Neural progenitor cell (in vitro differentiated cells): ENCODE measurements at places on chromosomes 2 and 18. TPM values are rescaled to one million over a fixed set of nuclear protein-coding genes. Genes with fewer than 3 reads are reported as not detected.

DNA sequence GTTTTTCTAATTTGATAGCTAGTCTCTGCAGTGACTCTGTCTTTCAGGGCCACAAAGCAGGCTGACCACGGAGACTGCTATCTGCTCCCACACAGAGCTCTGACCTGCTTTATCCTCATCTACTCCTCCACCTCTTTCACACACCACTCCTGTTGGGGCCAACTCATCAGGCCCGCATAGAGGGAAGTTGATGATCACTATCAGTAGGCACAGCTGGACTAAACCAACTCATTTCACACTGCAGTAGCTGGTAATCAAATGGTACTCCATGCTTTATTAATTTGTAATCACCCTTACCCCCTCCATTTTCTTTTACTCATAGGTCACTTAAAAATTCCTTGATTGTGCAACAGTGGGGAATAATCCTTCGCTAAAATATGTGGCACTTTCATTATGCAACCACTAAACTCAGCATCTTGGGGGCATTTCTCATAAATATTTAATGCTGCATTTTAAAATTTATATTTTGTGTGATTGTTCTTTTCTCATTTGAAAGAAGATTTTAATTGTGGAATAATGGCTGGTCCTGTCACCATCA lies 249.8 kb upstream of the GCFC2 start:
- no peaks in the 10 kb centered on the region for H3K36me3 ChIP-seq
- no peaks in the 10 kb centered on the region for H3K27me3 ChIP-seq
- no peak for DNase-seq

DNA sequence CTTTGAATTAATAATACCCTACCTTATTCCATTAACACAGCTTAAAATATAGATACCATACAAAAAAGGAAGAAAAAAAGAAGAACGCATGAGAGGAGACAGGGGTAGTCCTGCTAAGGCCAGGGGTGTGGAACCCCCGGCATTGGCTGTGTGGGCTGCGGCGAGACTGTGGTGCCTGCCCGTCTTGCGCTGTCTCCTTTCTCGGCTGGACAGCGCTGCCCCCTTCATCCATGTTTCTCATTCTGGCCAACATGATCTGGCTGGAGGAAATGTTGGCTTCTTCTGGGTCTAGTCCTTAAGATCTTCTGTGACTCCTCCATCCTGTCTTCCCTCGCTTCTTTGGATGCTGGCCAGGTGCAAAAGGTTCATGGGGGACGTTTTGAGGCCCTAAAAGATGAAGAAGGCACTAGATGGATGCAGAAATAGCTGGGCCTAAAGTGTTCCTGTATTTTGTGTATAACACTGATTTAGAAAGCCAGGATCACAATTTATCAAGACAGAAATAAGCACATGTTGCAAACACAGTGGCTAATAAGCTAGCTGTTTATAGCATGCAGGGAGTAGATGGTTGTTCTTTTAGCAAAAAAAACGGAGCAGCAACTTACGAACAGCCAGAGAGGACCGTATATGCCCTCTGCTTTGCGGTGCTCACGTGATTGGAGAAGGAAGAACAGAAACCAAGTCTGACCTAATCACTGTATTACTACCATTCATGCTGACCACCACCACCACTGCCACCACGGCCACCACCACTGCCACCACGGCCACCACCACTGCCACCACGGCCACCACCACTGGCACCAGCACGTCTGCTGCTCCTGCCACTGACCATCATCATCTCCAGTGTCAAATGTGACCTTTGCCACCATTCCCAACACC lies 71.7 kb upstream of the ASB18 start:
- no peak for DNase-seq
- H3K27me3 ChIP-seq: no peaks in the 10 kb centered on the region
- H3K4me1 ChIP-seq: peaks cover 11% of the 10 kb centered on the region
- H3K27ac ChIP-seq: no peak overlapping the region

The PLCL1 gene
- total RNA-seq: 0.28 and 0.41 TPM in 2 replicates

DNA sequence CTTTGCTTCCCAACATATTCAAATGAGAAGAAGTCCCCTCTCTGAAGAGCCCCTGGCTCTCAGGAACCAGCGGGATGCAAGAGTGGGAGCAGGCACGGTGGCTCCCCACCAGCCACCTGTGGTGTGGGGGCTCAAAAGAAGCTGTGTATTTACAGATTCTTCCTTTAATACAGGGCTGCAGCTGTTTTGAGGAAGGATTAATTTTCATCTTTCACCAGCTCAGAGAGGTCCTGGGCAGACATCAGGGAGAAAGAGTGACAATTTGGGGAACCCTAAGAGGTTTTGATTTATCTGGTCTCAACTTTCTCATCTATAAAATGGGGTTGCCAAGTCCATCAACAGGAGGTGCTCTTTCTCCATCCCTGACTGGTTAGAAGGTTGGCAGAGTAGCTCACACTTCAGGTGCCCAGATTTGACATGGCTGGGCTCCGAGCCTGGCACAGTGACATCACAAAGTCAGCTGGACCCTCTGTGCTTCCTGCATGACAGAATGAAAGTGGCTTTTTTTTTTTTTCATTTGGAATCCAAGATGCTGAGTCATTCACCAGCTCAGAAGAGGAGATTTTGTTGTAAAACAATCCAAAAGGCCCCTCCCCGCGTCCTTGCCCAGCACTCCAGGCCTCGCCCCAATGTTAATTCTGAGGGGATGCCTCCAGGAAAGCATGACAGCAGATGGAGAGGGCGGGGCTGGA lies 15.5 kb upstream of the SIX2 start:
- no peaks in the 10 kb centered on the region for H3K4me1 ChIP-seq
- no peak overlapping the region for H3K4me3 ChIP-seq
- no peak for DNase-seq
- no peak overlapping the region for H3K27ac ChIP-seq
- no peaks in the 10 kb centered on the region for H3K27me3 ChIP-seq

- H3K27ac ChIP-seq: no peak overlapping the region
- no peak for DNase-seq
- no peaks in the 10 kb centered on the region for H3K36me3 ChIP-seq
- H3K4me1 ChIP-seq: peaks cover 7% of the 10 kb centered on the region
- H3K27me3 ChIP-seq: no peaks in the 10 kb centered on the region
Observed at GRCh38 chr2:29613792-29614266, 307.6 kb downstream of the ALK start.

DNA sequence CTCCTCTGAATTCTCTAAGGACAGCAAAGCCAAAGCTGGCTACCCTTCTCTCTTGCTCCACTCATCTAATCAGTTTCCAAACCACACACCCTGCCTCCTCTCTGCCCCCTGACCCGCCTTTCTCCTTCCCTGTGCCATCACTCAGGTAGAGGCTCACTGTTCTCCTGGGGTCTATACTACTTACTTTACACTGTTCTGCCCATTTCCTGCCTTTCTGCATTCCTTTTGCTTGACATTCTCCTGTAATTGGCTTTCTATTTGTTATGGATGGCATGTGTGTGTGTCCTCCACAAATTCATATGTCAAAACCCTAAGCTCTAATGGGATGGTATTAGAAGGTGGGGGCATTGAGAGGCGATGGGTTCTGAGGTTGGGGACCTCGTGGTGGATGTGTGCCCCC lies 675.2 kb upstream of the ID2 start:
- no peak overlapping the region for H3K4me3 ChIP-seq
- H3K27ac ChIP-seq: no peak overlapping the region
- no peak for DNase-seq
- no peaks in the 10 kb centered on the region for H3K36me3 ChIP-seq
- no peaks in the 10 kb centered on the region for H3K4me1 ChIP-seq

The STRN gene
- total RNA-seq: 12.8 and 20.9 TPM in 2 replicates

GRCh38 chr2:2572393-2573204 lies 241.5 kb upstream of the MYT1L start:
- H3K36me3 ChIP-seq: no peaks in the 10 kb centered on the region
- H3K27me3 ChIP-seq: no peaks in the 10 kb centered on the region
- no peaks in the 10 kb centered on the region for H3K4me1 ChIP-seq

DNA sequence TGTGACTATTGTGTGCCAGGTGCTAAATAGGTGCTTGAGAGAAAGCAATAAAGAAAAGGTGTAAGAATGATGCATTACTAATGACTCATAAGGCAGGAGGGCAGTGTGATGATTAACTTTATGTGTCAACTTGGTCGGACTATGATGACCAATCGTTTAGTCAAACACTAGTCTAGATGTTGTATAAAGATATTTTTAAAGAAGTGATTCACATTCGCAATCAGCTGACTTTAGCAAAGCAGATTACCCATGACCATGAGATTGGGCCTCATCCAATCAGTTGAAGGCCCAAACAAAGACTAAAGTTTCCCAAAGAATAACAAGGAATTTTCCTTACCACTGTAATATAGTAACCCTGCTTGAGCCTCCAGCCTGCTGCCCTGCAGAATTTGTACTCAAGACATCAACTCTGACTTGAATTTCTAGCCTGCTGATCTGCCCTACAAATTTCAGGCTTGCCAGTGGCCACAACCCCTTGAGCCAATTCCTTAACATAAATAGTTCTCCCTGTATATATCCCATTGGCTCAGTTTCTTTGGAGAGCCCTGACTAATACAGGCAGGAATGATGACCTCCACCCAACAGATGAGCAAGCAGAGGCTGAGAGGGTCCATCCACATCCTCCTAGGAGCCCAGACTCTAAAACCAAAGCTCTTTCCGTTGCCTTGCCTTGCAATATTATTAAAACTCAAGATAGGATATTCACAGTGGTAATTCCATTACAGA lies 132.6 kb downstream of the ACTR3 start:
- no peaks in the 10 kb centered on the region for H3K27me3 ChIP-seq
- H3K36me3 ChIP-seq: no peaks in the 10 kb centered on the region
- no peak overlapping the region for H3K27ac ChIP-seq
- H3K4me1 ChIP-seq: no peaks in the 10 kb centered on the region
- no peak for DNase-seq
- no peak overlapping the region for H3K4me3 ChIP-seq

GRCh38 chr2:7373156-7373555 lies 455.9 kb downstream of the RNF144A start:
- no peaks in the 10 kb centered on the region for H3K4me1 ChIP-seq
- no peak for DNase-seq
- no peak overlapping the region for H3K27ac ChIP-seq

- no peaks in the 10 kb centered on the region for H3K36me3 ChIP-seq
- H3K4me3 ChIP-seq: peak within 1 kb of the TSS; percentile 72
Observed at GRCh38 chr2:101387151-101387834, at the start of gene CREG2. Gene CREG2, minus strand, starts transcription at chr2:101387503. Its CDS starts 46 bp downstream, at chr2:101387457.

DNA sequence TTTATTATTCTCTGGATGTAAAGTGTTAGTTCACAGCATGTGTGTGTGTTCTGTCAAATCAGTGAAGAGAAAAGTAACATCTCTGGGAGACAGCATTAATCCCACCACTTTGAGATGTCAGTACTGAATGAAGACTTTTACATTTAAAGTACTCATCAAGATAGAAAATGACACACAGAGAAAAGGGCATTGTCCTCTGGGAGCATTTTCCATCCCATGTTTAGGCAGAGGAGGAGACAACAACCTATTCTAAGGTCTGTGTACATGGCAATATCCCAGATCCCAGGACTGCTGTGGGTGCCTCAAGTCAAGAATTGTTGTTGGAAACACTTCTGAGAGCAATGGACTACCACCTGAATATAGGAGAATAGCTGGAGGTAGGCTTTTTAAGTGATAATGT lies 201.5 kb downstream of the PPP1R1C start:
- no peak overlapping the region for H3K4me3 ChIP-seq
- no peaks in the 10 kb centered on the region for H3K4me1 ChIP-seq

DNA sequence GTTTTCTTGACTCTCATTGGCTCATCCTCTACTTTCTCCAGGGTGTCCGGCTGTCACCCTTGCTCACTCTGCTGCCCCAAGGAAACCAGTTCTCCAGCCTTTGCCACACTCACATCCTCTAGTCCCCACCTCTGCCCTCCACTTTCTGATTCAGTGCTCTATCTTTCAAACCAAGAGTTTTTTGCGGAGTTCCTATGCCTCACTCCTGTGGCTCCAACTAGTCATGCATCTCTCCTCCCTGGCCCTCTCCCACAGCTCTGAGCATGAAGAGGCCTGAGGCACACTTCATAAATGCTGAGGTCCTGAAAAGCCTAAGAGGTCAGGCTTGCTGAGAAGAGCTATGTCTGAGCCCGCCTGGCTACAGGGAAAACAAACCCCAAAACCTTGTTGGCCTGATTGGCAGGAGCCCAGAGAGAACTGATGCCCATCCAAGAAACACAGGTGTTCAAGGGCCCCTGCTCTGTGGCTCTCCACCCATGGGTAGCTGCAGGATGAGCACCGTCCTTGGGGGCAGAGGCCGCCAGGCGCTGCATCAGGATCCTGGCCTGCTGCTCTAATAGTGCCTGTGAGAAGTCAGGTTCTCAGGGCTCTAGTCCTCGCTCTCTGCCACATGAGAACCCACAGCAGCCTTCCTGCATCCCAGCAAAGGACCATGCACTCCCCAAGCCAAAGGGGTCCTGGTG lies 42.1 kb downstream of the HS1BP3 start:
- no peaks in the 10 kb centered on the region for H3K36me3 ChIP-seq
- H3K4me3 ChIP-seq: no peak overlapping the region
- H3K4me1 ChIP-seq: peaks cover 5% of the 10 kb centered on the region

DNA sequence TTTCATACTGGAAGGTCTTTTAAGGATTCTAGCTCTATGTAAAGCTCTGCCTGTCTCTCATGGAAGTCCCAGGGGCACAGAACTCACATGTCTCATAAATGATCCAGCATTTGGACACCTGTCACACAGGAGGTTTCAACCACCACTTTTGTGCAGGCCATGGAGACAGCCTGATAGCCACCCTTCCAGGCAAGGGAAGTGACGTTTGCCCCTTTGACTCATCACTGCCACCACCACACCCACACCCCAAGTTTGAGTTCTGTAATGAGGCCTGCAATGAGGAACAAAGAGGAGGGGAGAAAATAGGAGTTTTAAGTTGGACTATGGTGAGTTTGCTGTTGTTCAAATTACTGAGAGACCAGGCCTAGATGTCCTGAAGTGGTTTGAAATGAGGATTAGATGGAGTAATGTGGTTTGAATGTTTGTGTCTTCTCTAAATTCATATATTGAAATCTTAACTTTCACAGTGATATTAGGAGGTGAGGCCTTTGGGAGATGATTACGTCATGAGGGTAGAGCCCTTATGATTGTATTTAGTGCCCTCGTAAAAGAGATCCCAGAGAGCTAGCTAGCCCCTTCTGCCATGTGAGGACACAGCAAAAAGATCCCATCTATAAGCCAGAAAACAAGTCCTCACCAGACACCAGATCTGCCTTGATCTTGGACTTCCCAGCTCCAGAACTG lies 175.3 kb upstream of the EPHA4 start:
- no peaks in the 10 kb centered on the region for H3K36me3 ChIP-seq
- H3K4me3 ChIP-seq: no peak overlapping the region
- no peak for DNase-seq
- no peaks in the 10 kb centered on the region for H3K4me1 ChIP-seq
- H3K27me3 ChIP-seq: no peaks in the 10 kb centered on the region
- H3K27ac ChIP-seq: no peak overlapping the region

The CNTNAP5 gene
- 0.19 TPM in 1 of 2 replicates, not detected in the other for total RNA-seq

GRCh38 chr2:239267288-239267951 lies 133.4 kb downstream of the HDAC4 start:
- no peaks in the 10 kb centered on the region for H3K27me3 ChIP-seq
- peaks cover 27% of the 10 kb centered on the region for H3K4me1 ChIP-seq
- DNase-seq: peak; percentile 55
- H3K36me3 ChIP-seq: no peaks in the 10 kb centered on the region

The DNER gene
- 0.97 and 1.4 TPM in 2 replicates for total RNA-seq

The CNGA3 gene
- total RNA-seq: not detected in 2 replicates
